ENCODE measurements at places on chromosomes 7 and 10.

DNA sequence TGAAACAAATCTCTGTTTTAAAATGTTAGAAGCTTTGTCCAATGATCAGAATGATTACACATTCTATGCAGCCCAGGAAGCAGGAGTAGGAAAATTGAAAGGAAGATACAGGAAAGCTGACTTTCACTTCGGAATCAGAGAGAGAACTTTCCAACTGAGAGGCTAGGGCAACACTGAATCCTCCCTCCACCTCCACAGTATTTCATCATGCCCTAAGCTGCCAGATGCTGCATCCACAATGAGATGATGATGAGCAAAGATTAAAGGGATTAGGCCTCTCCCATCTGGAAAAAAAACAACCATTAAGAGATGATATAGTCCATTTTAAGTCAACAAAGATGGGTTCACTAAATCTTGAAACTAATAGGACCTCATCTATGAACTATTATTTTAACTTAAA, 215.6 kb downstream of the GPR37 start:
- no peak for DNase-seq

DNA sequence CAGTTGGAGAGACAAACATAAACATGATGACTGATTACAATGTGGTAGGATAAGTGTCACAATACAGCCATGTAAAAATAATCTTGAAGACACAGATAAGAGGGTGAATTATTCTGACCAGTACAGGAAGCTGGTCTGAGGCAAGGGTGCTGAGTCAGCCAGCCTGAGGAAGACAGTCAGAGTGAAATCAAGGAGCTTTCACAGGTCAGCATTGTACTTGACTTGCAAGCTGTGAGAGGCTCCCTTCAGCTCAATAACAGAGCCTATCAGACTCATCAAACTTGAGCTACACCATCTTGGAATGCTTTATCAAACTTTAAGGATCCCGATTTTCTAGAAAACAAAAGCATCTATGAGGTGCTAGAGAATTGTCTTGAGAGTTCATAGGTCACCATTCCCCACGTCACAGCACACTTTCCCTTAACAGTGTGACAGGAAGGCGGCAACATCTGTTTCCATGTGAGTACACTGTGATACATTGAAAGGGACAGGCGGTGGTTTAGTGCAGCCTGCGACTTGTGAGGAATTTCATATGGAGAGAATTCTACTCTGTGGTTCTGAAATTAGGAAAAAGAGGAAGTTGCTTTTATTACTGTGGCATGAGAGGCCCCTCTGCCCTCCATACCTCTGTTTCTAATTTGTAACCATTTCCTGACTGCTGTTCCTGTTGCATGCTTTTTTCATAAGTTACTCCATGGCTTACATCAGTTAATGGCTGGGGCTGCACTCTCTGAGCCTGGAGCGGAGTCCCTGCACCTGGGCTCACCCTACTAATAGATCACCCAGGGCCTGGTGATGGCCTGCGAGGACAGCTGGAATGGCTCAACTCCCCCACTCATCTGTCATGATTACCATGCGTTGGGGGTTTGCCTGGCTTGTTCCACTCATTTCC, 417.1 kb downstream of the SUGCT start:
- DNase-seq, result no peak

- DNase-seq, result no peak
Measured at GRCh38 chr7:33882040-33882837, 23.1 kb upstream of the BMPER start.

DNA sequence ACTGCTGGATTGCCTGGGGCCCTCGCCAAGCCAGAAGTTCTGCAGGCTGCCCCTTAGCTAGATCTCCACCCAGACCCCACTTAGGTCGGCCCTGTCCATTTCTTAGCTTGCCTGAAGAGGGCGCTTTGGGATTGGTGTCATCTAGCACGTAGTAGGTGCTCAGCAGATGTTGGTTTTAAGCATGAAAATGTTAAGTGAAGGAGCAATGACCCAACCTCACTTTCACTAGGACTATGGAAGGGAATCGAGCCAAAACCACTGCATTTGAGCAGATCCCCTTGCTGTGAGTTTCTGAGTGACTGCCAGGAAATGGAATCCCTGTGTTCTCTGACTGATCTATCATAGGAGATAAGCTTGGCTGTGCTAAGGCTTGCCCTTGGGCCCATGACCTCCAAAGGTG, 131.7 kb upstream of the EEPD1 start:
- no peak for DNase-seq

GRCh38 chr10:132957981-132958882, 15.9 kb upstream of the CFAP46 start:
- no peak for DNase-seq

Measured in CD4-positive, alpha-beta T cell treated with Interferon alpha-2 for 1 hour (primary cell).